ENCODE measurements at places on chromosomes 12 and 14.

GRCh38 chr12:114404926-114405518 lies 922 bp downstream of the TBX5 start:
- DNase-seq: no peak

DNA sequence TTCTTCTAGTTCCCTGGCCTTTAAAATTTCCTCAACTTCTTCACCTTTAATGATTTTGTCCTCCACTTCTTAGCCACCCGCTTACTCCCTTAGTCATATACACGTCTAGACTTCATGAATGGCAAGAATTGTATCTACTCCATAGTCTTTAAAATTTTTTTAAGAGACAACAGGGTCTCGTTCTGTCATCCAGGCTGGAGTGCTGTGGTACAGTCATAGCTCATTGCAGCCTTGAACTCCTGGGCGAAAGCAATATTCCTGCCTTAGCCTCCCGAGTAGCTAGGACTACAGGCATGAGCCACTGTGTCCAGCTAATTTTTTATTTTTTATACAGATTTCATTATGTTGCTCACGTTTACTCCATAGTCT lies 47.9 kb downstream of the BBS10 start:
- DNase-seq: peak; percentile 36

DNA sequence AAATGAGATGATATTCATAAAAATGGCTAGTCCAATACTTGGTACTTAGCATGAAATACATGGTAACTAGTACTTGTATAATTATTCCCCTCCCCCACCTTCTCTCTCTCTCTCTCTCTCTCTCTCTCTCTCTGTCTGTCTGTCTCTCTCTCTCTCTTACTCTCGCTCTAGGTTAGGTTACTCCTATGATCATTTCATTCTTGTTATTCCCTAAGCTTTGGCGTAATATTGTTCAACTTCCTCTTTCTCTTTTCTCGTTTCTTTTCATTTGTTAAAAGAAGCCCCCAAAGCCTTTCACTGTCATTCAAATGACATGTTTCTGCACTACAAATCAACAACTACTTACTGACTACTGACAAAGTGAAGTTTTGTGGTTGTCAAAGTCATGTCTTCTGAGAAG lies 89.8 kb downstream of the GRIP1 start:
- DNase-seq: no peak

DNA sequence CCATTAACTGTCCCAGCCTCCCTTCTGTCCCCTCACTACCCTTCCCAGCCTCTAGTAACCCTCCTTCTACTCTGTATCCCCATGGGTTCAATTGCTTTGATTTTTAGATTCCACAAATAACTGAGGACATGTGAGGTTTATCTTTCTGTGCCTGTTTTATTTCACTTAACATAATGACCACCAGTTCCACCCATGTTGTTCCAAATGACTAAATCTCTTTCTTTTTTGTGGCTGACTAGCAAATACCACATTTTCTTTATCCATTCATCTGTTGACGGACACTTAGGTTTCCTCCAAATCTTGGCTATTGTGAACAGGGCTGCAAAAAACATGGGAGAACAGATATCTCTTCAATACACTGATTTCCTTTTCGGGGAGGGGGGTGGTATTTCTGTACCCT lies 65.7 kb downstream of the PRKD1 start:
- no peak for DNase-seq

DNA sequence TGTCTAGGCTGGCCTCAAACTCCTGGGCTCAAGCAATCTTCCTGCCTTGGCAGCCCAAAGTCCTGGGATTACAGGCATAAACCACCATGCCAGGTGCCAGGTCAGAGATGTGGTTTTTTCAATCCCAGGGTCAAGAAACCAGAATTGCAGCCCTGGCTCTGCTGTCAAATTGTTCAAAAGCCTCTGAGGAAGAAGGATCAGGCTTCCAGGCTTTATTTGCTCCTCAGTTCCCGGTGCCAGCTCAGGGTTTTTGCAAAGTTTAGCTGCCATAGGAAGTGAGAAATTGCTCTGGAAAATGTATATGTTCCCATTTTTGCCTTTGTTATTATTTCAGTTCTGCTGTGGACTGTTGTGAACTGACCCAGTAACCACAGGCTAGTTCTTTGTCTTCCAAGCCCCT lies 28.7 kb downstream of the WNT5B start:
- no peak for DNase-seq

GRCh38 chr12:107468182-107468581 lies 217.4 kb upstream of the PWP1 start:
- DNase-seq: no peak

- DNase-seq: no peak
Measured at GRCh38 chr14:69687606-69688298, 76.4 kb downstream of the SUSD6 start.

- no peak for DNase-seq
Measured at GRCh38 chr12:5520831-5521230, 88.9 kb downstream of the NTF3 start.

DNA sequence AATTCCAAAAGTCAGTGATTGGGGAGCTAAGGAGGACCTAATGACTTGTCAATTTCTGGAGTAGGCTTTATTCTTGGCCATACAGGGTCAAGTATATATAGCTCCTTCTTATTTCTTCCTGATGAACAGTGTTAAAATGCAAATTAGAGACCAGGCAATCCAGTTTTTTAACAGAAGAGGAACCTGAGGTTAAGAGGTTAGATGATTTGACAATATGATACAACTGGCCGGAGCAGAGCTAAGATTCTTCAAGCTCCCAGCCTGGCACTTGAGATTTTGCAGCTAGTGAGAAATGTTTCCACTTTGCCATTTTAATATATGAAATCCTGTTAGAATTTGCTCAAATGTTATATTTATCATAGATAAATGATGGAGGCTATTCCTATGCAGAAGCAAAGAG lies 204.0 kb downstream of the SSPN start:
- no peak for DNase-seq

- no peak for DNase-seq
Measured at GRCh38 chr12:126474703-126475102, 1409.5 kb downstream of the AACS start.

DNA sequence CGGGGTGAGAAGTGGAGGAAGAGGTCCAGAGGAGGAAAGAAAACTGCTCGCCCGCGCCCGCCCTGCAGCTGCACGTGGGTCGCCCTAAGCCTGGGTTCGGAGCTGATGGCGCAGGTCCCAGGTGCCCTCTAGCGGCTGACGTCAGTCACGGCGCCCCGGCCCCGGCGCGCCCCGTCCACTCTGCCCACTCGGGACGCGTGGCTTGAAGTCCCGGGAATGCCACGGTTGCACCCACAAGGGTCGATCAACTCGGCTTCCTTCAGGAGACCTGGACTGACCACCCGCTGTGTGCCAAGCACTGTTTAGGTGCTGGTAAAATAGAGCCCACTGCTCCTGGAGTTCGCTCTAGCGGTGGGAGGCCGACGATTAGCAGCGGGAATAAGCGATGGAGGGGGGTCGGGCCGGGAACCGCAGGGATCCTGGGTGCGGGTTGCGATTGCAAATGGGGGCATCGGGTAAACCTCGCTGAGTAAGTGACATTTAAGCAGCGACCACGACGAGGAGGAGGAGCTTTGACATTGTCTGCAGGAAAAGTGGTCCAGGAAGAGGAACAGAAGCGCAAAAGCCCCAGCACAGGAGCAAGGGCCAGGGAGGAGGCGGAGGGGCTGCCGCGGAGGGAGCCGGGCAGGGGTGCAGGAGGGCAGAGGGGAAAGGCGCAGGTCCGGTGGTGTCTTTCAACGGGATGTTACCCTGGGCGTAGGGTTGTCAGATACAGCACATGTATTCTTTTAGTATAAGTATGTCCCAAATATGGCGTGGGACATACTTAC lies 5.1 kb upstream of the ZNF839 start:
- DNase-seq: peak; percentile 86

DNA sequence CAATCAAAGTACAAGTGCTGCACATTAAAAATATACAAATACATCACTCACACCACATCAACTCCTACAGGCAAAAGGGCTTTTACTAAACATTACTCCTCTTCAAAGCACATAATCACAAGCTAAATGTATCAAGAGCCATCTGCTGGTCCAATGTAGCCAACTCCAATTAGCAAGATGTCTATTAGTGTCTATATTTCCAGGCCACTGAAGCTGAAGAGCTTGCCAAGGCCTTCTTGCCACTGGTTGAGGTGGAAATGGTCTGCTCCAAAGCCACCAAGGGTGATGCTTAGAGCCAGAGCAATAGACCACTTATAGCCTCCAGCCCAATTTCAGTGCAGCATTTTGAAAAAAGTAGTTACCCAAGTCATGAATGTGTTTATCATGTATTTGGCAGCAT lies 54.4 kb downstream of the RASSF9 start:
- no peak for DNase-seq

- DNase-seq: peak; percentile 96
Measured at GRCh38 chr14:101972126-101972866, 7.9 kb downstream of the DYNC1H1 start.

DNA sequence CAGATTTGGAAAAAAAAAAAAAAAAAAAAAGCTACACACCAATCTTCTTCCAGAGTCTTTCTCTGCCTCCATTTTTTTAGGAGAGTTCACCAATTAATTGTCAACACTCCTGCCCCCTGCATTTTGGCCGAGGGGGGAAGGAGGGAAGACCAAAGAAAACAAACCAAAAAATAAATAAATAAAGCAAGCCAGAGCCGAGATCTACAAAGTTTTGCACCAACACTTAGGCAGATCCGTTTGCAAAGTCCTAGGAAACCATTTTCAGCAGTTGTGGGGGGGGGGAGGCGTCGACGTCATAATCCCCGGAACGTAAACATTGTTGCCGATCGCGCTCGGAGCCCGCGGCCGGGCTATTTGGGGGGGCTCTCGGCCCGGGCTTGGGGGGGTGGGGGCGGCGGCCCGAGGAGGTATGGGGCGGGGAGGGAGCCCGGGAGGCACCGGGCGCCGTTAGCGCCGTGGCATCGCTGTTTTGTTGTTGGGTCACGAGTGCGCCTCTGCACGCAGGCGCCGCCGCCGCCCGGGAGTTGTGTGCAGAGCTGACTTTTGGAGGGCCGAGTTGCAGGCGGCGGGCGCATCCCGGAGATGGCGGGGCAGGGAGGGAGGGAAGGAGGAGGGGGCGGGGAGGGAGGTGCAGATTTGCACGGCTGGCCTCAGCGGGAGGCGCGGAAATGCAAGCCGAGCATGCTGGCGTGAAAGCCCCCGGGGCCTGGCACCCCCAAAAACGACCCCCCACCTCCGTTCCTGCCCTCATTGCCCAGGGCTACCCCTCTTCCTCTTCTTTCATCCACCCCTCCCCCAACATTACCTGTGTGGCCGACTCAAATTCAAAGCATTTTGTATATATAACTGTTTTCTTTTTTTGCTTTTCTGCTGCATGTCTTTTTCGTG lies 598 bp downstream of the KDM2B start:
- peak; percentile 76 for DNase-seq

DNA sequence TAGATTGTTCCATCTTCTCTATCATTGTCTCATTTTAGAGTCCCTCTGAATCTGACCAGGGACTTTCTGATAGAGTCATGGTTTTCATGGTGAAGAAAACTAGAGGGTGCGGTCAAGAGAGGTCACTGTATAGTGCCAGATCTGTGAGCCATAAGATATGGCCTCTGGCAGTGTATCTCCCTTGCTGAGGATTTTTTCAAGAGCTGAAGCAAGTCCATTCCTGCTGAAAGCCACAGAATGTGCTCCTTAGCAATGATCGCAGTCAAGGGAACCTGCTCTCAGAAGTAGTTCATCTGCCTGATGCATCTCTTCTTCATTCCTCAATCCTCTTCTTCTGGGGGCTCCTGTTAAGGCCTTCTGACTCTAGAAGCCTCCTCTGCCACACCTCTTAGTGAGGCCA lies 405.2 kb downstream of the EGLN3 start:
- no peak for DNase-seq

GRCh38 chr12:81207173-81207572 lies 129.3 kb downstream of the ACSS3 start:
- DNase-seq: no peak

- DNase-seq: no peak
Measured at GRCh38 chr12:131929581-131930456, 743 bp downstream of the PUS1 start.

GRCh38 chr12:53230108-53230845 lies 1.7 kb downstream of the RARG start:
- DNase-seq: no peak

- DNase-seq: no peak
Measured at GRCh38 chr12:87315-87714, 20.7 kb downstream of the IQSEC3 start.

GRCh38 chr14:94126800-94127199 lies 2.6 kb downstream of the IFI27L2 start:
- peak; percentile 5 for DNase-seq

GRCh38 chr14:96394047-96394815 lies 2.3 kb downstream of the AK7 start:
- no peak for DNase-seq

GRCh38 chr12:49347311-49348193 lies 864 bp downstream of the DNAJC22 start:
- peak; percentile 64 for DNase-seq

- DNase-seq: no peak
Measured at GRCh38 chr12:52260361-52261207, 13.9 kb upstream of the KRT86 start.

DNA sequence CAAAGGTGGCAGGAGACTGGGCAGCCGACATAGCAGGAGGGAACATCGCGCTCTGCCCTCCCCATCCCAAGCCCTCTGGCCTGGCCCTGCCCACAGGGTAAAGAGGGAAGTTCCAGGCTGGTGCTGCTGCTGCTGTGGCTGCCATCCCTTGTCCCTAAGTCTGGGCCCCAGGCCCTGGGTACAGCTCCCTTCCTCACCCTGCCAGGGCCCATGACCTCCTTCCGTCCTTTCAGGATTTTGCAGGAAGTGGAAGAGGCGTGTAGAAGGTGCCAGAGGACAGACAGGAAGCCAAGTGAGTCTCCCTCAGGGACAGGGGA lies 14.7 kb upstream of the NCOR2 start:
- DNase-seq: no peak

DNA sequence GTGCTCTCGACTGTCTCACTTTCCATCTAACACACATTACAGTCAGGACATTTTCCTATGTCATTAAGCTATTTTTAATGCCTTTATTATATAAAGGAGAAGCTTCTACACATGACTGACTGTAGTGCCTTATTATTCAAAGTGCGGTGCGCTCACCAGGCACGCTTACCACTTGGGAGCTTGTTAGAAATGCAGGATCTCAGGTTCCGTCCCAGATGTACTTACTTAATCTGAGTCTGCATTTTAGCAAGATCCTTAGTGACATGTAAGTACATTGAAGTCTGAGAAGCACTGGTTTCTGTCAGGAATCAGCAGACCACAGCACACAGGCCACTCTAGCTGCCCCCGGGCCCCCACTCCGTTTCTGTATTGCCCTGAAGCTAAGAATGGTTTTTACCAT lies 44.7 kb upstream of the MDM1 start:
- DNase-seq: no peak

GRCh38 chr14:32136027-32136825 lies 59.1 kb downstream of the ARHGAP5 start:
- DNase-seq: no peak

GRCh38 chr14:68638141-68638999 lies 154.5 kb downstream of the ZFP36L1 start:
- DNase-seq: peak; percentile 58

GRCh38 chr14:39055786-39056474 lies 47.1 kb downstream of the SEC23A start:
- no peak for DNase-seq

DNA sequence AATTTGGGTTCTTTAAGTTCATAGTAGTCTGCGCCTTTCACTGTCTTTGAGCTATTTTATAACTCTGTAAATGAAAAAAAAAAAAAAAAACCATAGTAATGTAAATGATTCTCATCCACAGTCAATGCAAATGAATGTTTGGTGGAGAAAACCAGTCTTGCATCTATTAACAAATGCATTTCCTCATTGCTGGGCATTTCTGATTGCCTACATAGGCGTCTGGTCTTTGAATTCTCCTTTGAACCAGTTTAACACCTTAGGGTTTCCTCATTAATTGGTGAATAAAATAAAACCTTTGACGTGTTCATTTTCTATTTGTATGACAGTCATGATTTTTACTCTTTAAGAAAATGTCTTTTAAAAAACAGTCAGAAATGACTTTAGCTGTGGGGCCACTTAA lies 114.8 kb downstream of the C12orf75 start:
- no peak for DNase-seq
